ENCODE measurements at places on chromosomes 1 and 21. TPM values are rescaled to one million over a fixed set of nuclear protein-coding genes. Genes with fewer than 3 reads are reported as not detected.

EPHB2 gene
- total RNA-seq, result 31.0 TPM

SPRR1B gene
- not detected for total RNA-seq

KRTAP21-2 gene
- total RNA-seq, result not detected

KLF17 gene
- under 0.01 TPM for total RNA-seq

CHD5 gene
- 35.2 TPM for total RNA-seq

TOMM40L gene
- total RNA-seq, result 19.7 TPM

OR2L8 gene
- 0.74 TPM for total RNA-seq

TCHHL1 gene
- total RNA-seq, result not detected

LCE2C gene
- not detected for total RNA-seq

ADORA1 gene
- total RNA-seq, result 9.1 TPM

ELAVL4 gene
- total RNA-seq, result 78.2 TPM

UTS2 gene
- not detected for total RNA-seq

SLC35D1 gene
- total RNA-seq, result 9.3 TPM

C1orf185 gene
- total RNA-seq, result not detected

ELAPOR1 gene
- total RNA-seq, result 15.0 TPM

BEND5 gene
- total RNA-seq, result 12.0 TPM

AKT3 gene
- 219 TPM for total RNA-seq

TCEA3 gene
- 4.4 TPM for total RNA-seq

EVI5 gene
- total RNA-seq, result 43.5 TPM

LRRC71 gene
- 0.25 TPM for total RNA-seq

NHLH1 gene
- total RNA-seq, result 0.98 TPM

ANKRD65 gene
- 0.49 TPM for total RNA-seq

GPR61 gene
- total RNA-seq, result 4.2 TPM

CYP4B1 gene
- under 0.01 TPM for total RNA-seq

LMNA gene
- 20.4 TPM for total RNA-seq

ARHGAP29 gene
- 14.8 TPM for total RNA-seq

TMEM82 gene
- not detected for total RNA-seq

RAB4A gene
- 26.1 TPM for total RNA-seq

KRTAP13-2 gene
- not detected for total RNA-seq

OR2T11 gene
- not detected for total RNA-seq

SH3BGR gene
- total RNA-seq, result 1.7 TPM

SPRR4 gene
- not detected for total RNA-seq

ACOT11 gene
- total RNA-seq, result 1.2 TPM

KCNJ9 gene
- total RNA-seq, result 10.6 TPM

ACTA1 gene
- total RNA-seq, result 1.5 TPM

TAS1R1 gene
- not detected for total RNA-seq

CCDC181 gene
- total RNA-seq, result 5.2 TPM

RHOU gene
- 36.1 TPM for total RNA-seq

AGMAT gene
- total RNA-seq, result 0.25 TPM

OR2T5 gene
- total RNA-seq, result not detected

GALE gene
- 15.5 TPM for total RNA-seq

ANXA9 gene
- total RNA-seq, result not detected

HPCAL4 gene
- total RNA-seq, result 51.4 TPM

CNR2 gene
- total RNA-seq, result under 0.01 TPM

OR14K1 gene
- not detected for total RNA-seq
